ENCODE measurements at places on chromosomes 5 and 9.

DNA sequence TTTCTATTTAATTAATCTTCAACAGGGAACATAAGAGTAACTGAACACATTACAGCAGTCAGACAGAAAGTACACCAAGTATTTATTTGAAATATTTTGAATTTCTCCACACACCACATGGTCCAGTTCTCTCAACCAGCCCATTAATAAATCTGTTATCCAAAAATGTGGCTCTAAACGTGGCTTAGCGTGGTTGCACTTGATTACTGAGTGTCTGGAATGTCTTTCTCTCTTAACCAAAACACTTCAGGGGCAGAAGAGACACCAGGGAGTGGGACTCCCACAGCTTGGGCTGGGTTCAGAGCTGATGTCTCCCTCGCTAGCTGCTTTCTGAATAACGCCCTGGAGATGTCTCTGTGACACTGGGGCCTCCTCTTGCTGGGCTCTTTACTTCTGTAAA is 52.6 kb upstream of the FANCC start:
- DNase-seq = no peak

DNA sequence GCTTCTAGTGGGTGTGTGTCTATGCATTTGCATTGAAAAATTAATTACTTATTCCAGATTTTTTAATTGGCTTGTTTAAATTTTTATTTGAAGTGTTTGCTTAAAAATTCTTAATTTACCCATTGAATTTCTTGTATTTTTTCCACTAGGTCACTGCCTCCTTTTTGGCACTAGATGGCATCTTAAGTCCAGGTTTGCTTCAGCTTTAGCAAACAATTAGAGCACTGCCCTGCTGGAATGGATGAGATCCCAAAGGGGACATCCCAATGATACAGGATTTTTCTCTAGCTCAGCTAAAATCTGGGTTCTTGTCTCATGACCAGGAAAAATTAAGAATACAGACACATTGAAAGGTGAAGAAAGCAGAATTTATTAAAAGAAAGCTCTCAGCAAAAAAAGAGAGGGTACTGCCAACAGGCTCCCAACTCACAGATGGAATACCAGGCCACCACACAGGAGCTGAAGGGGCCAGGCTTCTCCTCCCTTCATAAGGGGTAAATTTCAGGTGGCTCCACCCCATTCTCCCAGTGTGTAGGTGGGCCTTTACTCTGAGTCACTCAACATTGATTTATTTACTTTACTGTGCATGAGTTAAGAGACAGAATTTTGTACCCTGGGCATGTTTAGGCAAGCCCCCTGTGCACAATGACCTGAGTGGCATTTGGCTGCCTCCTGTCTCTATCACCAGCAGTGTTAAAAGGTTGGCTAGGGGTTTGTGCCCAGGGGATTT is 532.4 kb downstream of the ANXA1 start:
- DNase-seq = no peak

DNA sequence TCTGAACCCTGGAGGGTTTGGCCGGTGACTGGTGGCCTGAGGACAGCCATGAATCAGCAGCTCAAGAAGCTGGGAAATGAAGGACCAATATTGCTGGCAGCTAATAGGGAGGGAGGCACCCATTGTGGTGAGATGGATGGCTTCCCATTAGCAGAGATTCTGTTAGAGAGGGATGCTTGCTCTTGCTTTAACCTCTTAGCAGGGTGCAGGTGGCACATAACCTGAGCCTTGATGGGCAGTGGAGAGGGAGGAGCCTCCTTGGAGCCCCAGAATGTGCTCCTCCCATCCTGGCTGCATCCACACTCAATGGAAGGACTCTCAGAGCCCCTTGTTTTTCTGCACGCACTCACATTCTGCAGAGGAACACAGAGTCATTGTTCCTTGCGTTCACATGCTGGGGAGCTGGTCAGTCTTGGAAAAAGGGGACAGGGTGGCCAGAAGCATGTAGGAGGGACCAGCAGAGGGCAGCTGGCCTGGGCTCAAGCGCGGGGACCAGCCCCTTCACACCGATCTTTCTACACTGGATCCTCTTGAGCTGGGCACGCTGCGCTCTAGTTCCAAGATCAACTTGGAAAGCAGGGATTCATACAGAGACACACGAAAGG is 161.8 kb downstream of the MED10 start:
- no peak for DNase-seq

DNA sequence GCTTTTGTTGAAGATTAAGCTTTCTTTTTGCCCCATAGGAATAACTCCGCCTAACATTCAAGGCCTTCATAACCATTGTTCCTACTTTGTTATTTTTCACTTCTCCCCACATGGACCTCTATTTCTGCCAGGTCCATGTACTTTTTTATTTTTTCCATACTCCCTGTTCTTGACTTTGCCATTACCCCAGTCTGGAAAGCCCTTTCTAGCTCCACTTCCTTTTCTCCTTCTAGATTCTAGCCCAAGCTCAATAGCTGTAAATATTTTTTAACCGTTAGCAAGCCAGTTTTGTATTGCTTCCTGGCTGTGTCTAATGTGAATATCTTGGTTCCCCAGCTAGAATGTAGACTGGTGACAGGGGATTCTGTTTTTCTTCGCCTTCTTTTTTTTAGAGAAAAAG is 26.1 kb downstream of the NCBP1 start:
- DNase-seq = no peak

GRCh38 chr9:120396418-120396817 is 183.5 kb downstream of the CDK5RAP2 start:
- DNase-seq = no peak

GRCh38 chr5:59001154-59001553 is 418.3 kb downstream of the RAB3C start:
- no peak for DNase-seq

DNA sequence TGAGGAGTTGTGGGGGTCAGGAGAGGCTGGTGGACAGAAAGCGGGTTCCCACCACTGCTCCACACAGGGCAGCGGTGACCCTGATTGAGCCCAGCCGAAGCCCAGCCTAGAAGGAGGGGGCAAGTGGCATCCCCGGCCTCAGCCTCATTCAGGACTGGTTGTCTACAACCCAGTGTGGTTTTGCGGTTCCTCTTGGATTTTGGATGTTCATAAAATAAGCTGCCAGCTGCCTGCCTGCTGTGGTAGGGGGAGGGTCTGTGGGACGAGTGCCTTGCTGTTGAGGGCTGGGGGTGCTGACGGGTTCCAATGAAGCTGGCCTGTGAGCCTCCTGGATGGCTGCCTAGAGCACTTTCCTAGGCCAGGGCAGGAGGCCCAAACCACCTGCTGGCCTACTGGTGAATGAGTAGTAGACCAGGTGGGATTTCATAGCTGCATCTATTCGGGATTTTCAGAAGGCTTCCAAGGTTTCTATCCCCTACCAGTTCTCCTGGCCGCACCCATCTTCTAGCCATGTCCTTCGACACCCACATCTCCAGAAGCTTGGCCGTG is 102.4 kb downstream of the NDFIP1 start:
- DNase-seq = no peak

GRCh38 chr9:129806061-129806460 is 3.1 kb downstream of the TOR1B start:
- no peak for DNase-seq

GRCh38 chr9:81112627-81113452 is 576.5 kb downstream of the TLE1 start:
- peak; percentile 45 for DNase-seq

- no peak for DNase-seq
These were observed 73.1 kb downstream of the COL15A1 start for GRCh38 chr9:99016681-99017387.

GRCh38 chr5:84430863-84431663 is 46.4 kb upstream of the EDIL3 start:
- no peak for DNase-seq

DNA sequence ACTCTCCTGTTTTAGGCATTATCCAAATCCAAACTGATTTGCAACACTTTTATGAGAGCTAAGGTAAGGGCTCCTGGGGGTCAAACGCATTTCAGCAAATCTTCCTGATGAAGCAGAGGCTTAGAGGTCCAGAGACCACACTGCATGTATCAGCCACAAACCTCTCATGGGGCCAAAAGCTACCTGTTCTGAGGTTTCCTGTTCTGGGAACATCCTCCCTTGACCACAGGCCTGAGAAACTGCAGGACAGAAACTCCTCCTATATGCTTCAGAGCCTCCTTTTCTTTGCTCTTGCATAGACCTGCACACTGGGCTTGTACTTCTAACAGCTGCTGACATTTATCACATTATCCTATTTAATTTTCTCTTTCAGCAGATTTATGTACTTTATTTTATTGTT is 92.6 kb downstream of the OR2K2 start:
- no peak for DNase-seq

- DNase-seq = no peak
These were observed 102.2 kb downstream of the MAP1B start for GRCh38 chr5:72209147-72210115.

DNA sequence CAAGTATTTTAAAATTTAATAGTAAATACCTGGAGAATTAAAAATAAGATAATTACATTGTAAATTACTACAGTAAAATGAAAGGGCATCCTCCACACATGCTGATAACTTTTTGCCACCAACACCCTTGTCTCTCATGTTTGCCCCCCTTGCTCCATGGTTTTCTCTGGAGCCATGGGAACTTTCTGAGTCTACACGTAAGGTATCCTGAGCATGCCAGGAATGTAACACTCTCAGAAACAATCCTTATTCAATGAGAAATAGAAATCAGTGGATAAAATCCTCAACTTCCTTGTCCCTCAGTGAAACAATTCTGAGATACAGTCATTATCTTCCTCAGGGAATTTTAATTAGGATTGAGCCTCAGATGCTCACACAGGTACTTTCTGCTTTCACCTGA is 108.9 kb downstream of the IZUMO3 start:
- DNase-seq = no peak

GRCh38 chr9:745761-746380 is 95.6 kb upstream of the DMRT1 start:
- no peak for DNase-seq

- DNase-seq = no peak
These were observed 4.0 kb downstream of the TSLP start for GRCh38 chr5:111075520-111075919.

GRCh38 chr5:83204651-83205050 is 127.3 kb downstream of the XRCC4 start:
- no peak for DNase-seq

- no peak for DNase-seq
These were observed 38.6 kb downstream of the NFIB start for GRCh38 chr9:14275331-14275730.

- no peak for DNase-seq
These were observed 3.9 kb upstream of the BARX1 start for GRCh38 chr9:93958819-93959682.

DNA sequence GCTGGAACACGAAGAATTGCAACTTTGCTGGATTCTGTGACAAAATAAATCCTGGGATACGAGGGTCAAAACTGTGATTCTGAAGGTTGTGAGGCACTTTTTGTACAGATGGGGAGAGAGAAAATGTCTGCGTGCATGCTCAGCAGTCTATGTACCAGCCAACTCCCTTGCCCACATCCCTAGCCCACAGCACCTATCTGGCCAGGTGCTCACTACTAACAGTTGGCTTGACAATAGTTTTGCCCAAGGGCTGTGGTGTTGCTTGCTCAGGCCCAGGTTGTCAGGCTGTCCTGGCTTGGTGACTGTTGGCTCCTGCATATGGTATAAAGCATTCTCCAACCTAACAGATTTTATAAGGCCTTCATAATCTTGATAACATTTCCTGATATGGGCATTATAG is 102.0 kb downstream of the DMRT2 start:
- no peak for DNase-seq

GRCh38 chr9:135592331-135592590 is 30.7 kb downstream of the PAEP start:
- DNase-seq = no peak

DNA sequence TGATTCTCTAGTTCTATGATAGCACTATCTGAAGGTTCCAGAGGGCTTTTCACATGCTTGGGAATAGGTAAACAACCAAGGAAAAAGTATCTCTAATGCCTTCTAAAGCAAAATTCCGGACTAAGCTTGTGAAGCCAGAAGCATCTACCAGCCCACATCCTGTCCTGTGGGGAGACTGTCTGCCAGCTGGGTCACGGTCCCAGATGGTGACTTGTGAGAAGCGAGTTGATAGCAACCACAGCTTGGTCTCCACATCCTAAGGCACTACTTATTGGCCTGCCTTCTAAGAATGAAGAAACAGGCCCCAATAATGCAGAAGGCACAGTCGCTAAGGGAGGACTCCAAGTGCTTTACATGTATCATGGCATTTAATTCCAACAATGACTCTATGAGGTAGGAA is 184.1 kb upstream of the ADRA1B start:
- DNase-seq = no peak

DNA sequence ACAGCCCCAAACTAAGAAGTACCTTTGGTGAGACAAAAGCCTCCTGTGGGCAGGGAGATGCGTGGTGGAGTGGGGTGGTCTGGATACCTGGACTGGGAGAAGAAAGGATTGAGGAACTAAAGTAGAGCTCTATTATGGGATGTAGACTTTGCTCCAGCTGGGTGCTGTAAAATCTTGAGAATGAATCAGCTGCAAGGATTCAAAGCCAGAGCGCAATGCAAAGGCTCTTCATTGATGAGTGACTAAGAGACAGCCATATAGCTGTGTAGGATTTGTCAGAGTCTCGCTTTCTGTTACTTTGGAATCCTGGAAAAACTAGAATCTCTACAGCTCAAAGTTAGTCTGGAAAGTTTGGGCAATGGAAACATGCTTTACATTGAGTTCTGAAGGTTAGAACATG is 159.9 kb downstream of the TAF11L14 start:
- DNase-seq = no peak

DNA sequence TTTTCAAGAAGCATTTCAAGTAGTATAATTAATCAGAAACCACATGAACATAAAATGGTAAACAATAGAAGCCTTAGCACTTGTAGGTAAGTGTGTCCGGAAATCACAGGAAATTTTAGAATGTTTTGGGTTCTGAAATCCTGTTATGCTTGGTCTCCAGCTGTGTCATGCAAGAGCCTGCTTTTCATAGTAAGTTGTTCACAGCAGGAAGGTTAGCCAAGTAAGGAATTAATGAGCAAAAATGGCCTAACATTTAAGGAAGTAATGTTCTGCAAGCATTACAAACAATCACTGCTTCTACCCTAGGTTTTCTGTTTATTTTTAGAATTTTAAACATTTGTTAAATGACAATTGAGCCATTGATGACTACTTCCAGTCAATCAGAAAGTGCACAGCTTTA is 669.5 kb downstream of the SLCO4C1 start:
- no peak for DNase-seq

GRCh38 chr9:81879501-81879916 is 48.7 kb upstream of the SPATA31D4 start:
- no peak for DNase-seq

- DNase-seq = no peak
These were observed 25.8 kb downstream of the UGT3A2 start for GRCh38 chr5:36040651-36041536.
